ENCODE measurements at places on chromosomes 5 and 9.
A peak's percentile ranks its signal among the peaks of the same experiment; 100 is the strongest.

DNA sequence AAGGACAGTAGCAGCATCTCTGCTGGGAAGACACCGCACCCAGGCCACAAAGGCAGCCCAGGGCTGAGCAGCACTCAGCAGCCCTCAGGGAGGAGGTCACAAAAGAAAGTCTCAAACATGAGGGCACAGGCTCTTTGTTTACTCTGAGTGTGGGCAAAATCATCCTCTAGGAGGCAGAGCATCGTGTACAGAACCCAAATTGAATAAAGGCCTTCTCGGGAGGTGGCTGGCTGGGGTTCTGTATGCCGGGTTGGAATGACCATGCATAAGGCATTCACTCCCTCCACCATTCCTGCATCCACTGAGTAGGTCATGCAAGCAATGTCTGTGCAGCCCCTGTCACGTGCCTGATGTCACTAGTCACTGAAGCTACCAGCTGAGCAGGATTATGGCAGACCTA, 412.8 kb downstream of the SPOCK1 start:
- DNase-seq: no peak

DNA sequence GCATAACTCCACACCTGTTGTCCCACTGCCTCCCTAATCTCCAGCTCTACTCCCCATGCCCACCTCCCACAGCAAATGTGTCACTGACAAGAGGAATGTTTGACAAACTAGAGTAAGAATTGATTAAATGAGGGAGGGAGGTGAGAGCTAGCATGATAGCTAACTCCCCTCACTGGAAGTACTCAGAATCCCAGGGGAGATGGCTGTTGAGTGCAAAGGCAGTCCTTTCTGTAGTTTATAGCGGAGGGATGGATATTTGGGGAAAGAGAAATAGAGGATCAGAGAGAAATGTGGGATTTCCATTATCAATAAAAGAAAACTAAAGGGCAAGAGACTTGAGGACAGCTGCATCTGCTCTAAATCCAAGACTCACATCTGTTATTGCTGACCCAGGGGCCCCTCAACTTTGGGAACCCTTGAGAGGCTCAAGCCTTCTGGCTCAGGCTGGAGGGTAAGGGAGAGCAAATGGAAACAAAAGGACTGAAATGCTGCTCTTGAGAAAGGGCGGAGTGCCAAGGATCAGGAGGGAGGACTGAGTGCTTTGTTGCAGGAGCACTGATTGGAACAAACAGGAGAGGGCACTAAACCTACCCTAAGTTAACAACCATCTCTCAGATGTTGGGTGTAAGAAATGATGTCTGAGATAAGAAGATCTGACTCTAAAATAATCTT, 372.1 kb downstream of the NTRK2 start:
- DNase-seq: no peak

DNA sequence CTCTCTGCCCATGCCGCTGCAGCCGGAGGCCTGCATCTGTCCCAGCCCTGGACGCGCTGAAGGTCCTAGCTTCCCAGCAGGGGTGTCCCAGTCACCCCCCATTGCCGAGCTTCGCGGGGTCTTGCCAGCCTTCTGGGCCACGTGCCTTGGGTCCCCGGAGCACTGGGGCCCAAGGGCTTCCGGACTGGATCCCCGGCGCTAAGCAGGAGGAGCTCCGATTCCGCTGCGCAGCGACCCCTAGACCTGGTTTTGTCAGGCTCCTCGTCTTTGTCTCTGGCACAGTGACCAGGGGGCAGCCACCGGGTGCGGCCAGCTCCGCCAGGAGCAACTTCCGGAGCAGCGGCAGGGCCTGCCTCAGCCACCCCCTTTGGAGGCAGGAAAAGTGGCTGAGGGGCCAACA, 3.3 kb upstream of the IRX1 start:
- no peak for DNase-seq

GRCh38 chr5:134555890-134556311, 30.4 kb downstream of the JADE2 start:
- DNase-seq: peak; percentile 33

DNA sequence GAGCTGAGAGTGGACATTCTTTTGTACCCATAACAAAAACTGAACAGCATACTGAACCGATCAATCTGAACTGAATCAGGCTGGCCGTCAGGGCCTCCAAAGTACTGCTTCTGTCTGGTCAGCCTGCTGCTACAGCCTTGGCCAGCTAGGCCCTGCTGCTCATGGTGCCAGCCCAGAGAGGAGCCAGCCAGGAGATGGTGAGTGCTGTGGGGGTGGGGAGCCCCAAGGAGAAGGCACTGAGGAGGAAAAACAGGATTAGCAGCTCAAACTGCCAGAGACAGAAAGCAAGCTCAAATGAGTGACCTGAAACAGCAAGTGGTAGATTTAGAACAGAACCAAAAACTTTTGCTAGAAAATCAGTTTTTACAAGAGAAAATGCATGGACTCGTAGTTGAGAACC, 23.9 kb downstream of the SRP19 start:
- no peak for DNase-seq

GRCh38 chr9:14183001-14183400, 130.9 kb downstream of the NFIB start:
- no peak for DNase-seq

GRCh38 chr9:81462801-81463200, 226.5 kb downstream of the TLE1 start:
- DNase-seq: no peak

DNA sequence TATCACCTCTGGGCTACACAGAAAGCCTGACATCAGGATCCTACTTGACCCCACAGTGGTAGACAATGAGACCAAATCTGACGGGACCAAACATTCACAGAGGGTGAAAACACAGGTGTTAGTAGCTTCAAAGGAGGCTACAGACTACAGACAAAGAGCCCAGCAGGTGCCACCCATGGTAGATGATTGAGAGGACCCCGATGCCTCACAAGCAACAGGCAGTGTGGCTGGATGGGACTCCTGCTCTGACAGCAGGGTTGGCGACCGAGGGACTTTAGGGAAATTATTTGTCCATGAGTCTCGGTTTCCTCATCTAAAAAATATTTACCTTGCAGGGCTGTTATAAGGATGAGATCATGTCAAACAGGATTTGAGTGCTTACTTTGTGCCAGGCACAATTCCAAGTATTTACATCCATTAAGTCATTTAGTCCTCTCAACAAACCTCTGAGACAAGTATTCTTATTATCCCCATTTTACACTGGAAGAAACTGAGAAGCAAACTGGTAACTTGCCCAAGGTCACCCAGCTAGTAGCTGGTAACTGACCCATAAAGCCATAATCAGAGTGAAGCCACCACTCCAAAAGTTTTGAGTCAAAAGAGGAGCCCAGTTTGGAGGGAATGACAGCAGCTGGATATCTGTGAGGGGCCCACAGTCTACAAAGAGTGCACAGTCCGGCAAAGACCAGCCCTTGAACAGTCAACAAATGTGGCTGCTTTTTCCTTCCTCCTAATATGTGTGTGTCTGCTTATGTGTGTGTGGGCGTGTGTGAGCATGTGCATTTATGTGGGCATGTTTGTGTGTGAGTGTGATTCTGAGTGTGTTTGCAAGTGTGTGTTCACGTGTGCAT, 502.0 kb downstream of the BNC2 start:
- DNase-seq: no peak

GRCh38 chr9:111854799-111855198, 41.8 kb upstream of the UGCG start:
- no peak for DNase-seq

- DNase-seq: no peak
These were observed 989.6 kb upstream of the ARRDC3 start for GRCh38 chr5:92372766-92373165.

GRCh38 chr5:136133222-136133921, 727 bp downstream of the SMAD5 start:
- DNase-seq: no peak

- DNase-seq: no peak
These were observed 43.4 kb upstream of the IL17B start for GRCh38 chr5:149422366-149423048.

GRCh38 chr5:142248853-142249462, 75.9 kb downstream of the SPRY4 start:
- DNase-seq: no peak

DNA sequence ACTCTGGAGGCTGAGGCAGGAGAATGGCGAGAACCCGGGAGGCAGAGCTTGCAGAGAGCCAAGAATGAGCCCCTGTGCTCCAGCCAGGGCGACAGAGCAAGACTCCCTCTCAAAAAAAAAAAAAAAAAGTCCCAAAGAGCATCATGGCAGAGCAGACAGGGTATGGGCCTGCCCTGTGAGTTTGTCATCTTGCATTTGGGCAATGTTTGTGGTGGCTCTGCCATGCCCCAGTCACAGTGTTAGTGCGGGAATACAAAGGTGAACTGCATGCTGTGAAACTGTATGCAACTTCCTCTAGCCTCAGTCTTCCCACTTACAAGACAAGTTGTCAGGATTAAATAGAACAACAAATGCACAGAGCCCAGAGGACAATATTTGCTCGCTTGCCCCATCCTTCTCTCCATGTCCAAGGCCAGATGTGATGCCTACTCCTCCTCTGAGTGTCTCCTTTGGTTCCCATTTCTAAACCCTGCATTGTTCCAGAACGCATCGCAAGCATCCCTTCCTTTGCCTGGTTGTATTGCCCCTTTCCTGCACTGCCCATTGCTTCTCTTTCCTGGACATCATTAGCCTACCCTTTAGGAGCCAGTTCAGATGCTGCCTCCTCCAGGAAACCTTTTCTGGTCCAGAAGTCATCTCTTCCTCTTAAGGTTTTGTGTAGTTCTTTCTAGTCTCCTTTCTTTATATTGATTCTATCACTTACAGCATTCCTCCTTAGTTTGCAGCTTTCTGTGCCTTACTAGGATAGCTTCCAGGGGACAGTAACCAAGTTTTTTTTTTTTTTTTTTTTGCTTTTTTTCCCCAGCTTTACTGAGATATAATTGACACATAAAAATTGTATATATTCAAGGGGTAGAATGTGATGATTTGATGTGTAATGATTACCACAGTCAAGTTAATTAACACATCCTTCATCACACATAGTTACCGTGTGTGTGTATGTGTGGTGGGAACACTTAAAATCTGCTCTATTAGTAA, 69.0 kb upstream of the TNFAIP8 start:
- DNase-seq: no peak

DNA sequence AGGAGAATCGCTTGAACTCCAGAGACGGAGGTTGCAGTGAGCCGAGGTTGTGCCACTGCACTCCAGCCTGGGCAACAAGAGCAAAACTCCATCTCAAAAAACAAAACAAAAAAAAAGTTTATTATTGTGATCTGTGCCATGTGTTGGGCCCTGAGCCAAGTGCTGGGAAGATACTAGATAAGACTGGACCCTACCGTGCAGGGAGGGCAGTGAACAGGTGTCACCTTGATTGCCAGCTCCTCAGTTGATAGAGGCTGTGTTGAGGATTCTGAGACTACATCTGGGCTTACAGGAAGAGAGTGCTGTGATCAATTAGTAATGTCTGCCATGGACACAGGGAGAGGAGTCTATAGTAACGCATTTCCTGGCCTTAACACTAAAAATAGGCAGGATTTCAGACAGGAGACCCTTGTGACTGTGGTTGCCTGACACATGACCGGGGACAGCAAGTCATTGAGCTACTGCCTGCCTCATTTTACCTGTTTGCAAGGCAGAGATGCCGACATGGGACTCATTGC, 201.5 kb downstream of the C9orf50 start:
- no peak for DNase-seq

DNA sequence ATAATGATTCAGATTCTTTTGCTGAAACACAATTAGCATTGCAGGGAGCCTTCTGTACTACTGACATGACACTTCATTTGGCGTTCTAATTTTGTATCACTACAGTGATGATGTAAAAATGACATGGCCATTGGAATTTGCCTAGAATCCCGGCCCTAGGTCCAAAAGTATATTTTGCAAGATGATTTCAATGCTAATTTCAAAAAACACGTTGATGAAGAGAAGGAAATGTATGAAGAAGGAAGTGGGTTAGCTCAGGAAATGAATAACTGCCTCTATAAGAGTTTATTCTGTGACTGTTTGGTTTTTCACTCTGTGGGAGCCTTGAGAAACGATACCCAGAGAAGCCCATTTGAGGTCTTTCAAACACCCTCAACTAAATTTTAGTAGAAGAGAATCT, 59.3 kb downstream of the OSTF1 start:
- no peak for DNase-seq

Data from HCT116 (cell line).